Naive thymus-derived CD4-positive, alpha-beta T cell (primary cell): ENCODE measurements at places on chromosomes 4 and X. TPM values are rescaled to one million over a fixed set of nuclear protein-coding genes. Genes with fewer than 3 reads are reported as not detected.

Gene BGN
- not detected for polyA plus RNA-seq

Gene HSD17B13
- 0.09 TPM for polyA plus RNA-seq

Gene TCEAL1
- polyA plus RNA-seq, result 13.5 TPM

Gene WAS
- polyA plus RNA-seq, result 28.8 TPM

Gene UGT2A1
- polyA plus RNA-seq, result not detected

Gene CLGN
- 0.20 TPM for polyA plus RNA-seq

Gene RXFP1
- polyA plus RNA-seq, result not detected

Gene SMR3B
- not detected for polyA plus RNA-seq
